IMR-90 (cell line): ENCODE measurements at places on chromosomes 4 and X. TPM values are rescaled to one million over a fixed set of nuclear protein-coding genes. Genes with fewer than 3 reads are reported as not detected.

Gene DOCK11
- 13.1 and 14.7 TPM in 2 replicates for total RNA-seq

Gene DCAF8L2
- total RNA-seq = not detected in 2 replicates

Gene UGT2B15
- not detected in 2 replicates for total RNA-seq

Gene FAM53A
- 1.9 and 2.0 TPM in 2 replicates for total RNA-seq

Gene WAS
- not detected in 2 replicates for total RNA-seq

Gene RASGEF1B
- 0.28 and 0.36 TPM in 2 replicates for total RNA-seq

Gene SHROOM2
- 8.1 TPM in 2 replicates for total RNA-seq

Gene TCP11X2
- total RNA-seq = not detected in 2 replicates

Gene DUX4
- not detected in 2 replicates for total RNA-seq

Gene ADH1B
- under 0.01 and 0.36 TPM in 2 replicates for total RNA-seq

Gene ABRAXAS1
- 8.4 and 12.2 TPM in 2 replicates for total RNA-seq
